Midbrain (tissue), 1 donor: ENCODE measurements at places on chromosomes 16 and 17.
A peak's percentile ranks its signal among the peaks of the same experiment; 100 is the strongest.

- DNase-seq = no peak
Measured at GRCh38 chr17:69473841-69474831, 59.6 kb downstream of the MAP2K6 start.

DNA sequence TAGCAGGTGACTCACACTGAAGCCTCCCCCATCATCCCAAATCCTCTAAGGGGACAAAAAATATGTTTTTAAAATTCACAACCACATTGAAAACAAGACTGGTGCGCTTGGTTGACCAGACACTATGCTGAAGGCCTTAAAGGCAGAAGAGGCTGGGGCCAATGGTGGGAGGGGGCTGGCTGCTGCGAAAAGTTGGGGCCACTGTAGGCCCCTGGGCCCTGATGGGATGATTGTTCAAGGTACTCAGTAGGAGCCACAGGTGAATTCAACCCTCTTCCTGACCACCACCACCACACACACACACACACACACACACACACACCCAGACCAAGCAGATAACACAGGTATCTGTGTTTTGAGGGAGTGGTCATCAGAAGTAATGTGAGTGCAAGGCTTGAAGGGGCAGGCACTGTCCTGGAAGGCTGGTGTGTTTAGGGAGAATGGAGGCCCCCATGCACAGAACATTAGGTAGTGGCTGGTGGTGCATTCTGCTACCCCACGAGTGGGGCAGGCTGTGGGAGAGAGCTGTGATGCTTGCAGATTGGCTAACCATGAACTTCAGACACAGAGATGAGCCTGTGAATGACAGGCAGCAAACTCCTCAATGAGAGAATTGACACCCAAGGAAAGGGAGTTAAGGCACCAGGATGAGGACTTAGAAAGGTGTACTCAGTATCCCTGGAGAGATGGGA, 55.0 kb downstream of the NT5M start:
- no peak for DNase-seq

- no peak for DNase-seq
Measured at GRCh38 chr17:28388106-28388505, 16.6 kb downstream of the SARM1 start.

DNA sequence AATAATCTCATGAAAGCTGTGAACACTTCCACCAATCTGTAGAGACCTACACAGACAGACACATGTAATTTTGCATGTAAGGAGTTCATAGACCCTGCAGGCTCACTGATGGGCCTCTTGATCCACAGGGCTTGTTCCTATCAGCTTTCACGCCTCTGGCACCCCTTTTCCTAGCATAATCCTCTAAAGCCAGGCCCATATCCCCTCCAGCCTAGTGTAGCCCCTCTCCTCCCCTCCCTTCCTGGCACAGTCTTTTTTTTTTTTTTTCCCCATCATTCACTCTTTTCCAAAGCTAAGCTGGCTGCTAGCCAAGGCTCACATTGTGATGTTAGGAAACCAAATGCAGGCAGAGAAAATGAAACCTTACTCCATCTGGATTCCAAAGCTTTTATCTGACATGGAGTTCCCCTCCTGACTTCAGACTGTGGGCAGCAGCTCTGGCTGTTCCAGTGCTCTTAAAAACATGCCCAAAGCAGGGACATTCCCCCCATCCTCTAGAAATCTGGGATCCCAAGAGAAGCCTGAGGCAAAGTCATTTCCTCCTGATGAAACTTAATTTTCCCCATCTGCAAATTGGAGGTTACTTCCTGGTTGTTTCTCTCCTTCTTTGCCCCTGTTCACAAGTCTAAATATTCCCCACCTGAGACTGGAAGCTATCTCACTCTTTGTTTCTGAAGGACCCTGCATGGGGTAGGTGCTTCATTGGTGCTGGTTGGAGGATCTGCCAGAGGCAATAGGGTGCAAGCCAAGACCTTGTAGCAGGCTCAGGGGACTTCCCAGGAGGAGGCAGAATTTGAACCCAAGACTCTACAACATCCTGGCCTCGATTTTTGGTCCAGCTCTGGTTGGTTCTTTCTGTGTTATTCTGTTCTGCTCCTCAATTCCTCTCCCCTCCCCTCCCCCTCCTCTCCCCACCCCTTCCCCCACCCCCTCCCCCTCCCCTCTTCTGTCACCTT, 9.9 kb upstream of the CCL5 start:
- DNase-seq = peak; percentile 1

DNA sequence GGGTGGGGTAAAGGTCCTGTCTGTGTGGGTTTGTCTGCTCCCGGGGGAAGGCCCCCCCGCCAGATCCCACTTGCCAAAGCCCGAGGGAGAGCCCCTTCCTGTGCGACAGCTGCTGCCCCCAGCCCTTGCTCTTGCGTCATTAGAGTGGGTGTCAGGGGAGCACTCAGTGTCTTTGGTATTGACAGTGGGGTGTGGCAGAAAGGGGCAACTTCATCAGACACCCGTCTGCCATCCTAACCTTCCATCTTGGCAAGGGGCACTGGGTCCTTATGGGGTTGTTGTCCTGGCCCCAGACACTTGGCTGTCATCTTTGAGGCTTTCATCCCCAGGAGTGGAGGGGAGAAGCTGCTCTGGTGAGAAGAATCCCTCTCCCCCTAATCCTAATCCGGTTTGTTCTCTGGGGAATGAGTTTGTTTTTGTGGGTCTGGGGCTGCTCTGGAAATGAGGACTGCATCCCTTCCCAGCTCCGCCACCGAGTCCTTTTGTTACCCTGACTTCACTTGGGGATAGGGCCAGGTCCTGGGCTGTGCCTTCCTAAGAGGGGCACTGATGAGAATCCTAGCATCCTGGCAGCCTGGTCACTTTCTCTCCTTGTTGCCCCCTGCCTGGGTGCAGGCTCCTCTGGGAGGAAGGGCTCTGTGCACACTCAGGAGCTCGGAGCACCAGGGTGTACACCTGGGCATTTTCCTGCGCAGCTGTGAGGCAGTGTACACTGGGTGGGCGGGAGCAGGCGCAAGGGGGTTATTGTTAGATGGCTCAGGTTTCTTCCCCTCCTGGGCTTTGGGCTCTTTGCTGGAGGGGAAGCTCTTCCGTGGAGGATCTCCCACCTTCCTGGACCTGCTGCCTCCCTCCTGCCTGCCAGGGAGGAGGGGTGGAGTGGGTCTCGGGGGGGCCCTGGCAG, 21.1 kb downstream of the GJD3 start:
- DNase-seq = no peak
